ENCODE measurements at places on chromosomes 5 and 9.

DNA sequence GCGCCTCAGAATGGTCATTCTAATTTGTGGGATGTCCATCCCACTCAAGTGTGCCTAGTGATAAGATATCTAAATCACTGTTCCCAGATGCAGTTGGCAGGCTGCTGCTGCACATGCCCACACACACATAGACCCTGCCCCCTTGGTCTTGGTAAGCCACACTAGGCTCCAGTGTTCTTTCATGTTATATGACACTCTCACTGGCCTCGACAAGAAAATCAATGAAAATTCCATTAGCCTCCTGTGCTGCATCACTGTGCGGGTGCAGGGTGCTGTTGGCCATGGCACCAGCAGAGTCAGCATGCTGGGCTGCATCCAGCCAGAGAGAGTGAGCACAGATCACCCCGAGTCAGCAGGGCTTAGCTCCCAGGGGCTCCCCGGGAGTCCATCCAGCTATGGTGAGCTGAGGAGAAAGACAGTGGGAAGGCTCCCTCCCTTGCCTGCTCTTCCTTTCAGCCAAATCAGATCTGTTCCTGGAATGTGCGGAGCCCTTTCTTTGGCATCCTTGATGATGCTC is 59.9 kb downstream of the ABLIM3 start:
- no peak for DNase-seq

DNA sequence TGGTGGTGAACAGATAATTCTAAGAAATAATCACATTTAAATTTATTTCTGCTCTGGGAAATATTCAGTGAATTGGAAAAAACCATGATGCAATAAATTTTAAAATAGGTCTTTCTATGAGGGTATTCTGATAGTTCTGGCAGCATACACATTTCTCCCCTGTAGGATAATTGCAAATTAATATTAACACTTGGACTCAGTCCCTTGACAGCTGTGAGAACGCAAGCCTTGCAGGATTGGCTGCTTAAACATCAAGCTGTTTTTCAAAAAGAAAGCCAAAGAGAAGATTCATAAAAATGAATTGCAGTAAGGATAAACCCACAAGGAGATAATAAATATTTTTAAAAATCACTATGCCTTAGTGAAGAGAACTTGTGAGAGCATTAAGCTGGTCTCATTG is 180.0 kb downstream of the MTRR start:
- no peak for DNase-seq

- DNase-seq: no peak
Observed at GRCh38 chr9:5897851-5898250, 7.2 kb downstream of the MLANA start.

GRCh38 chr9:85246541-85246940 is 495.2 kb downstream of the AGTPBP1 start:
- no peak for DNase-seq

DNA sequence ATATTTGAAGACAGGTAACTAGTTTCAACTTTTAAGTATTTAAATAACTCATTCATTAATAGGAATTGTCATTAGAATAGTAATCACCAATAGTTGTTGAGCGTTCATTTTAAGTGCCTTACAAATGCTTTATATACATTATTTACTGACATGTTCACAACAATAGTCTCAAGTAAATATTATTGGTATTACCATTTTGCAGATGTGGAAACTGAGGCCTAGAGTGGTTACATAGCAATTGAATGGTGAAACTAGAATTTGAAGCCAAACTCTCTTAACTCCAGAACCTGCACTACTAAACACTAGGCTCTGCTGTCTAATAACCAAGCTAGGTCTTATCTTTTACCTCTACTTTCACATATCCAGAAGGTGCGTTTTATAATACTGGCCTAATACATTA is 4.8 kb upstream of the HSPA9 start:
- no peak for DNase-seq

DNA sequence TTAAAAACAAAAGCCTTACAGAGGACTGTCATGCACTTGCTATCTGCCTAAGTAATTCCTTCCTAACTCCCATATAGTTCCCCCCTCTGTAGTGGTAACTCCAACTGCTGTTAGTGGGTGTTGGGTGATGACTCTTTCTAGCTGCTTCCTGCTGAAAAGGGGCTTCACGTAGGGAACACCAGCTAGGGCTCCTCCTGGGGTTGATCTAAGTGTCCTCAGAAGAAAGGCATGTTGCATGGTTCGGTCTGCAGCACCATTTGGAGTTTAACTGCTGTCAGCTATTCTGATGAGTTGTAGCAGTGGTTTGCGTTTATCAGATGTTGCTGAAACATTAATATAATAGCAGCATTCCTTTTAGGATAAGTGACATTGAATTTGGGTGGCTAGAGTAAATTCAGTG is 281.9 kb upstream of the TUSC1 start:
- DNase-seq: no peak

- DNase-seq: no peak
Observed at GRCh38 chr5:84729326-84729725, 344.6 kb upstream of the EDIL3 start.

- no peak for DNase-seq
Observed at GRCh38 chr9:124345751-124346281, 69.4 kb downstream of the PSMB7 start.

- no peak for DNase-seq
Observed at GRCh38 chr9:134838651-134839454, 41.8 kb upstream of the FCN2 start.

- DNase-seq: no peak
Observed at GRCh38 chr9:72039532-72039931, 20.9 kb downstream of the C9orf57 start.

DNA sequence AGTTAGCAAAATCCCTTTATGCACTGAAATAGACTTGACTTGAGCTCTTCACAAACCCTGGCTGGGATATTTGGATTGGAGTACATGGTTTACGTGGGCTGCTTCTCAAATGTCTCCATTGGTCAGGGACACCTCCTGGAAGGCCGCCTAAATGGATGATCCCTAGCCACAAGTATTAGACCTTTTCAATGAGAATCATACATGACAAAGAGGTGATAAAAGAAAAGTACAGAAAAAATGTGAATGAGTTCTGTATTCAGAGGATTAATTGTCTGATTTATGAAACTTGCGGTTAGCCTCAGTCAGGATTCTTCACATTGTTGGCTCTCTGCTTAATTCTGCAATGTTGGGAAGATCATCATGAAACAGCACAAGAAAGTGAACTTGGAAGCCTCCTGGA is 752.8 kb upstream of the ADAMTS16 start:
- DNase-seq: no peak

DNA sequence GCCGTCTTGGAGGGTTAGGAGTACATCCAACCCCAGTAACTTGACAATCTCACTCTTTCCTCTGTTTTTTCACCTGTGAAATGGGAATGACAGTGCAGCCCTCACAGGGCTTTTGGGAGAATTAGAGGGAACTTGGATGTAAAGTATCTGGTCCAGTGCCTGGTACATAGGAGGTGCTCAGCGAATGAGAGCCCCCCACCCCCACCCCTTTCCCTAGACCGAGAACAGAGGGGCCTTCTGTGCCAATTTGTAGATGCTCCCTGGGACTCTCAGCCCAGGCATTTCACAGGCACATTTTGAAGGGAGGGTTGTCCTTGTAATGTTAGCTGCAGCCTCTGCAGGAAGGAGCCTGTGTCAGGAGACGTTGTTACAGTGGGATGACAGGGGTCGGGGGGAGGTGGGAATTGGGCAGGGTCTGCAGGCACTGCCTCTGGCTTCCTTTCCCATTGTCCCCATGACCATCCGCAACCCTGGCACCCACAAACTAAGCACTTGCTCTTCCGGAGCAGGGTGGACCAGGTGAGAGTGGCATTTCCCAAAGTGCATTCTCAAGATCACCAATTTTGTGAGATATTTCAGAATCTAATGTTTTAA is 47.0 kb downstream of the AMBP start:
- DNase-seq: no peak

- DNase-seq: no peak
Observed at GRCh38 chr9:70119786-70120185, 76.1 kb downstream of the MAMDC2 start.

- DNase-seq: no peak
Observed at GRCh38 chr5:72065751-72066255, 41.5 kb upstream of the MAP1B start.

GRCh38 chr5:127934791-127935256 is 148.7 kb upstream of the SLC12A2 start:
- no peak for DNase-seq

DNA sequence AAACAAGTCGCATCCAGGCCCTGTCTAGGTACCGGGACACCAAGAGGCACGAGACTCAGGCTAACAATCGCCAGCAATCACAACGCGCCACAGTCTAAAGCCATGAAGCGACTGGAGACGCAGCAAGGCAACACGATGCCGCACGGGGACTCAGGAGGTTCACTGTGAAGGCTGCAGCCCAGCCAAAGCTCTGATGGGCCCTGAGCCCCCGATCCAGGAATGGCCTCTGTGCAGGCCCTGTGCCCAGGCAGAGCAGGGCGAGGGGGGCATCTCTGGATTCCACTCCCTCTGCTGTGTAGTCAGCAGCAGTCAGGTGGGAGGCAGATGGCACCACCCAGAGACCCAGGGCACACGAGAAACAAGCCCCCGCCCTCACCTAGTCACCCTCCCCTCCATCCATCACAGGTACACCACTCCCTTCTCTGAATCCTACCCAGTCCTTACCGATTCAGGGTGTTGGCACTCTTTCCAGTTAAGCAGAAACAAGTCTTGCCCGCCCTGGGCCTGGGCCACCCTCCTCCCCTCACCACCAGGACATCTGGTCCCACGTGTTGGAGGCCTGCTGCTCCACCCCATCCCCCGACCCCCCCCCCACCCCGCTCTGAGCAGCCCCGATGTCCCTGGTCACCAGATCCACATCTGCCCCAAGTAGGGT is 1.1 kb downstream of the RALGDS start:
- no peak for DNase-seq

- DNase-seq: no peak
Observed at GRCh38 chr5:137666461-137666850, 69.4 kb downstream of the KLHL3 start.

DNA sequence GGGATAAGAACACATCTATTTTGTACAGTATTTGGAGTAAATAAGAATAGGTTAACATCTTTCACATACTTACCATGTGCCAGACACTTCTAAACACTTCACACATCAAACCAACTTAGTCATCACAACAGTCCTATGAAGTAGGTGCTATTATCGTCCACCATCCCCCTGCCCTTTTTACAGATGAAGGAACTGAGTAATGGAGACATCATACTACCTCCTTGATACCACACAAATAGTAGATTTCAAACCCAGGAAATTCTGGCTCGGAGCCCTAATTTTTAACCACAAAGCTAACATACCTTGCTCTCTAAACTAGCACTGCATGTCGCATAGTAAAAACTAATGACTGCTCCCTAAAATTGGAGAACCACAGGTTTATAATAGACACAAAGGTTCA is 4.2 kb upstream of the ZNF366 start:
- DNase-seq: no peak

- DNase-seq: no peak
Observed at GRCh38 chr5:173839117-173839713, 48.9 kb upstream of the CPEB4 start.

DNA sequence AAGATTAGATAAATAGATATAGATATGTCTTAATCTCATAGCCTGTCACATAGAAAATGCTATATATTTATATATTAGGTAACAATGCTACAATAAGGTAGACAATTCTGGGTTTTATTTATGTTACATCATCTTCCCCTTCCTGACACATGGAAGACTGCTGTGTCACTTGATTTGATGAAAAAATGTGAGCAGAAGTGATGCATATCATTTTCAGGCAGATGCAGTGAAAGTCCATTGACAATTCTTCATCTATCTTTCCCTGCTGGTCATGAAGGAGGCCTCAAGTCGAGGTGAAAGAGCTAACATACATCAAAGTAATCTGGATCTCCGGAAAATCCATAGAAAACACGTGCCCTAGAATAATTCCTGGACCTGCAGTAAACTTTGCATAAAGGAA is 57.8 kb upstream of the CHD1 start:
- no peak for DNase-seq

GRCh38 chr5:159913048-159913447 is 3.2 kb upstream of the ADRA1B start:
- no peak for DNase-seq

GRCh38 chr5:177995691-177996595 is at the start of gene PROP1:
Gene PROP1 (minus strand): TSS chr5:177996242. CDS start chr5:177995933, 309 bp downstream.
- no peak for DNase-seq

GRCh38 chr9:36320466-36320865 is 62.2 kb upstream of the GNE start:
- DNase-seq: no peak

GRCh38 chr9:92493749-92494387 is 11.6 kb upstream of the ASPN start:
- no peak for DNase-seq

GRCh38 chr5:179110528-179110927 is 50.4 kb downstream of the ZNF354C start:
- DNase-seq: no peak

DNA sequence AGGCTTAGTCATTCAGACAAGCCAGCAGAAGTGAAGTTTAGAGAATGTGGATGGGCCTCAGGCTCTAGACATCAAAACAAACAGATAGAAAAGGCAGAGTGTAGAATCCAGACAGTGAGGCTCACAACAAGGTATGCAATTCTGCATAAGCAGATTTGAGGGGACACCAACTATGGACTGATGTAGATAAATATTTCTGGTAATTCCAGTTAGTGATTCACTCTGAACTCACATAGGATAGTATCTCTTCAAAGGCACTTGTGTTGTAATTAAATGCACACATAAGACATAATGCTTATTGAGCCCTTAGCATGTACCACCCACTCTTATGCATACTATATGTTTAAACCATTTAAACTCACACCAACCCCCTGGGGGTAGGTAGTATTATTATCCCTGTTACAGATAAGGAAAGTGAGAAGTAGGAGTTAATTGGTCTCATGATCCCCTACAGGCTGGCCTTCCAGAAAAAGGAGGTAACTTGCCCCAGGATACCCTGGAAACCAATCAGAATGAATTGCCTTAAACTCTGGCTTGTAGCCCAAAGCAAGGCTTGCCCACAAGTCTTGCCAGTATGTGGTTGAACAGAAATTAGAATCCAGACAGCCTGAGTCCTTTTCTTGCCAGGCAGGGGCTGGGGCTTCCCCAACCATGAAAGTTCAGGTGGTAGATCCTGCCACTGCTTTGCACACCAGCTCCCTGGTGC is 39.5 kb upstream of the HSPB3 start:
- no peak for DNase-seq

GRCh38 chr9:123544007-123544827 is 188.2 kb downstream of the CRB2 start:
- no peak for DNase-seq

DNA sequence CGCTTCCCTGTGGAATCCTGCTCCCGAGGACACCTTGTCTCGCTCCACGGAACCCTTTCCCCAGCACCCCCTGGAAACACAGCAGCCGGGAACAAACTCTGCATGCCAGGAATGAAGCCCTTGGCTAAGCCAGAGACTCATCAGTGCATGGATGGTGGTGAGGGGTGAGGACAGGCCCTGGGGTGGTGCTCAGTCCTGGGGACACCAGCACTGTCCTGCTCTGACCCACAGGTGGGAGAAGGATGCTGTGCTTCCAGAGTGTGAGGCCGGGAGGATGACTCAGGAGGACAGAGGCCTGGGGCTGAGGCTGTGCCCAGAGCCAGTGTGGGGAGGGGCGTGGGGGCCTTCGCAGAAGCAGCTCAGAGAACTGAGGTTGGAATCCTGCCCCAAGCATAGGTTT is 11.2 kb upstream of the EGR1 start:
- DNase-seq: no peak
